ENCODE measurements at places on chromosomes 5 and 9. TPM values are rescaled to one million over a fixed set of nuclear protein-coding genes. Genes with fewer than 3 reads are reported as not detected.

FNBP1 gene
- 26.8 TPM for total RNA-seq

EIF4E1B gene
- not detected for total RNA-seq

FLT4 gene
- 2.8 TPM for total RNA-seq

FGF10 gene
- 0.25 TPM for total RNA-seq

TEK gene
- total RNA-seq, result 1.2 TPM

TRIM36 gene
- total RNA-seq, result 0.12 TPM

FCN2 gene
- not detected for total RNA-seq

C1QTNF3 gene
- 0.31 TPM for total RNA-seq

DBN1 gene
- total RNA-seq, result 86.3 TPM

C9orf72 gene
- 2.5 TPM for total RNA-seq

PITX1 gene
- total RNA-seq, result 0.78 TPM

PCA3 gene
- total RNA-seq, result not detected

INSL6 gene
- total RNA-seq, result not detected

TAF11L10 gene
- total RNA-seq, result not detected

KDM3B gene
- 28.0 TPM for total RNA-seq

EQTN gene
- total RNA-seq, result not detected

TNFSF8 gene
- not detected for total RNA-seq

IFNK gene
- not detected for total RNA-seq

LCP2 gene
- total RNA-seq, result 0.10 TPM

PCDHGB3 gene
- 3.2 TPM for total RNA-seq

TMEM174 gene
- total RNA-seq, result not detected

SARDH gene
- 16.3 TPM for total RNA-seq

STKLD1 gene
- total RNA-seq, result 0.34 TPM

PCDHAC1 gene
- total RNA-seq, result not detected

GLRX gene
- total RNA-seq, result 258 TPM

EIF4EBP3 gene
- 15.3 TPM for total RNA-seq

PBX3 gene
- 16.4 TPM for total RNA-seq

SMC2 gene
- 11.7 TPM for total RNA-seq

PRUNE2 gene
- total RNA-seq, result 12.7 TPM

ADAMTS6 gene
- total RNA-seq, result 1.7 TPM

LECT2 gene
- not detected for total RNA-seq

CTNND2 gene
- total RNA-seq, result not detected

CFAP90 gene
- total RNA-seq, result 0.37 TPM

SPRY4 gene
- total RNA-seq, result 19.6 TPM

CYSRT1 gene
- total RNA-seq, result 1.4 TPM

SLC30A5 gene
- total RNA-seq, result 79.7 TPM

ZNF618 gene
- total RNA-seq, result 7.1 TPM
